ENCODE measurements at places on chromosomes 1 and 21.

- no peak for DNase-seq
These were observed 131.0 kb downstream of the TRIM33 start for GRCh38 chr1:114379987-114380386.

- DNase-seq, result no peak
These were observed 24.5 kb upstream of the SOAT1 start for GRCh38 chr1:179269071-179269470.

DNA sequence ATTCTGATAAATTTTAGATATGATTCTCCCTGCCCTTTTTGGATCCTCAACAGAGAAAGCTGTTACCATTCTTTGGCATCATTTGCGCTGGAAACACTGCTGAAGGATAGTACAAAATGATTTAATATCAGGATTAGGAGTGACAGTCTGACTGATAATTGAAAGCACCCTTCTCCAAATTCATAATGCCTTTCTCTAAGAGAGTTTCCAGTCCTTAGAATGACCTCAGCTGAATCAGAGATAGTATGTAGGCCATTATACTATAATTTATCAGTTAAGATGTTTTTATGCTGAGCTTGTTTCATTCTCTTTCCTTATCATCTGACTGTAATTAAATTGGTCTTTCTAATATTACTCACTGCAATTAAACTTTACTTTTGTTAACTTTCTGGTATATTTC is 166.7 kb downstream of the ZNF326 start:
- no peak for DNase-seq

DNA sequence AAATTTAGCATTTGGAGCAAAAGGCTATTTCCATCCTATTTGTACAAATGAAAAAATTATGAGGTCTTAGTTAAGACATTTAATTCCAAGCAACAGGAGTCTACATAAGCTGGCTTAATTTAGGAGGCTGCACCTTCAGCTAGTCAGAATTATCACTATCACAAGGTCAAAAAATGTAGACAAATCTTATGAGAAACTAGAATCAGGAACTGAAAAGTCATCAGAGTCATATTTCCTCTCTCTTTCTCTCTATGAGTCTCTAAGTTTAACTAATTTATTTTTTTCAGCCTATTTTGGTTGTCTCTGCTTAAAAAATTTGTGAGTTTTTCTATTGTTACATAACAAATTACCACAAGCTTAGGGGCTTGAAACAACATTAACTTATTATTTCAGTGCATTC is 807.1 kb upstream of the PRMT6 start:
- no peak for DNase-seq

- no peak for DNase-seq
These were observed 113.2 kb downstream of the TOMM20 start for GRCh38 chr1:235015291-235015985.

- no peak for DNase-seq
These were observed 57.8 kb upstream of the C1orf53 start for GRCh38 chr1:197844651-197845050.

GRCh38 chr1:82819234-82819633 is 1018.5 kb downstream of the ADGRL2 start:
- DNase-seq, result no peak

DNA sequence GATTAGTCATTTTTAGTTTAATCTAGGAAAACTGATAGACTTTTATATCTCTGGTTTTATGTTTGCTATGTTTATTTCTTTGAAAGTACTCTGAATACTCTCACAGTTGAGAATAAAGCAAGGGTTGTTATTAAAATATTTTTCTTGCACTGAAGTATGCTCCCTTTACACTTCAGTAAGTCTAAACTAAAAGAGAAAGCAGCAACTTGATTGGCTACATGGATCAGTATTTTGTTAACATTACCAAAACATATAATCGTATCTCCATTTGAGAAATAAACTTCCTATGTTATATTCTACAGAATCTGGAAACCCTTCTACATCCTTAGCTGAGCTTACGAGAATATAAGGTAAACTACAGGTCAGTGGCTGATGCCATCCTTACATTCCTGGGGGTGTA is 149.5 kb upstream of the HP1BP3 start:
- no peak for DNase-seq

GRCh38 chr1:161200421-161200991 is 1.7 kb upstream of the ADAMTS4 start:
- no peak for DNase-seq

DNA sequence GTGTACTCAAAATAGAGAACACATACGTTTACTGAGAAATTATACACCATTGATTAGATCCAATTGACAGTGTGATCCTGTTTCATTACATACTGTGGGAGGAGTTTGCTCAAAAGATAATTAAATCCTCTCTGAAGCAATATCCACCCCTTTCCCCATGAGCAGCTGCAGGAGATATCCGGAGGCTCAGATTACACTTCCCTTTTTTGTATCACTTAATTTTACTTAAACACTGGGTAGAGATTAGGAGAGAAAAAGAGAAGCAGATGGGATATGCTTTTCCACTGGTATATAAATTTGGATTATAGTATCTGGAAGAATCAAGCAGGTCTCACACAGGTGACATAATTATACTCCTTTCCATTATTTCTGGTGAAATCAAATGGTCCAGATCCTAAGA is 333.3 kb upstream of the ZRANB2 start:
- DNase-seq, result no peak

GRCh38 chr1:21586222-21586621 is 77.0 kb downstream of the ALPL start:
- DNase-seq, result no peak

DNA sequence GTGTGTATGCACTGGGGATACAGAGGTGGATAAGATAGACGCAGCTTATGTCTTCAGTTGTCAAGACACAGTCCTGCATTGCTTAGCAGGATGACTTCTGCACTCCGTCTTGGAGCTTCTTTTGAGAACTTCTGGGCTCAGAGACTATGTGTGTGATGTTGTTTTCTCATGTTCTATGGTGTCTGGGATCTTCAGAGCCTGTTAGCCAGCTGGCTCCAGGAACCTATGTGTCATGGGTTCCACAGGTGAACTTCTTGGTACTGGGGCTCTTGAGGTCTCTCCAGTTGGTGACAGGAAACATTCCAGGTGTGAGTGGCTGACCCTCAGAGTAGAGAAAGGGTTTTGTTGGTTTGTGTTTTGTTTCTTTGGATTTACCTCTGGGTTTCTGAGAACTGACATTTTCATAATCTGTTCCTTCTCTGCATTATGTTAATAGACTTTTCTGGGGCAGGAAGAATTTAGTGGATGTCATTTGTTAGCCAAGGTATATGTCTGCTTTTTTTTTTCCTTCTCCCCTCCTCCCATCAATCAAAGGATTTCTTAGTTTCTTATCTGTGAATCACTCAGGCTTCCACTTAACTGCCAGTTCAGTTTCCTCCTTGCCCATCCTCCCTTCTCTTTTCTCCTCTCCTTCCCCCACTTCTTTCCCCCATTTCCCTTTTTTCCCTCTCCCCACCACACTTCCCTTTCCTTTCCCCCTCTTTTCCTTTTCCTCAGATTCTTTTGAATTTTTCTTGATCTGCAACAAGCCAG is 18.1 kb downstream of the FGGY start:
- DNase-seq, result no peak

GRCh38 chr1:168801032-168801745 is 72.2 kb upstream of the DPT start:
- no peak for DNase-seq

DNA sequence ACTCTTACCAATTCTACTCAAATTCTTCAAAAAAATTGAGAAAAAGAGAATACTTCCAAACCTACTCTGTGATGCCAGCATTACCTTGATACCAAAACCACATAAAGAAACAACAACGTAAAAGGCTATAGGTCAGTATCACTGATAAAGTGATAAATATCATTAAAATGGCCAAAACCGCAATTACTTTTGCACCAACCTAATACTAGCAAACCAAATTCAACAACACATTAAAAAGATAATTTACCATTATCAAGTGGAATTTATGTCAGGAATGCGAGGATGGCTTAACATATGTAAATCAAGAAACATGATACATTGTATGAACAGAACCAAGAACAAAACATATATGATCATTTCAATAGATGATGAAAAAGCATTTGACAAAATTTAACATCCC is 7.0 kb downstream of the SPAG17 start:
- DNase-seq, result no peak

DNA sequence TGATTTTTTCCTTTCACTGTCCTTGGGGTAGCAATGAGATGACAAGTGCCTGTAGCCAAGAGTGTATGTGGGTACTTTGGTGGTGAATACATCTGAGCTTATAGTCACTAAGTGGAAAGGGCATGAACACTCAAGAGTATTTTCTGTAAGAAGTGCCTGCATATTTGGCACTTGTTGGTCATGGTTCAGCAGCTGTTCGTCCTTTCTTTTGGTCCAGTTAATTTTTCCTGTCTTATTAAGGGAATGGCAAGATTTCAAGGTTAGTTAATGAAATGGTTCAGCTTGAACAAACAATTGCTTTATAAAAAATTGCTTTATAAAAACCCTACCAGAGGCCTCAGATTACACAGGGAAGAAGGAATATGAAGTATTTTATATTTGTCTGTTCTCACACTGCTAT is 48.6 kb upstream of the GPR52 start:
- no peak for DNase-seq

- no peak for DNase-seq
These were observed 33.8 kb downstream of the USP48 start for GRCh38 chr1:21749109-21749508.

DNA sequence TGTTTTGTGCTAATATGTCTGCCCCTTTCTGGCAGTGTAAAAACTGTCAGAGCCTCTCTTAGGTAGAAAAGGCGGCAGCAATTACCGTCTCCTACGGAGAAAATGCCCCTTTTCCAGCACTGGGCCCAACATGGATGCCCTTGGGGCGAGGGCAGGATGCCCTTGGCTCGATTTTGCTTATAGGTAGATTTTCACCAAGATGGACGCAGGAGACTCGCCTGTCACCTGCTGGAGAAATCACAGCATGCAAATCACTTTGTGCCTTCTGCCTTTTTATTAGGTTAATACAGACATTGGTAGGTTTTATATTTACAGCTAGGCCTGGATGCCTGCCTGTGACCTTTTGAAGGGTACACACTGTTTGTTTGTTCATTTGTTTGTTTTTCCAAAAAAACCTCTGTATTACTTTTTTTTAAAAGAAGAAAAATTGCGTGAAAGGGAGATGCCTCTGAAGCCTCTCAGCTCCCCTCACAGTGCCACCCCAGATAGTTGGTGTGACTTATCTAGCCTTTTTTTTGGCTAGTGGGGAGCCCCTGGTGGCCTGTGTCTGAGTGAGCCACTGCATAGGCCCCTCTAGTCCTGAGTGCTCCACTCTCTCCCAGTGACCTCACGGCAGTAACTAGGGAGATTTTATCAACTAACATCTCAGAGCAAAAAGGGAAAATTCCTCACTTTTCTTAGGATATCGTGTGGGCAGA is 2.5 kb downstream of the ATP1B1 start:
- no peak for DNase-seq

DNA sequence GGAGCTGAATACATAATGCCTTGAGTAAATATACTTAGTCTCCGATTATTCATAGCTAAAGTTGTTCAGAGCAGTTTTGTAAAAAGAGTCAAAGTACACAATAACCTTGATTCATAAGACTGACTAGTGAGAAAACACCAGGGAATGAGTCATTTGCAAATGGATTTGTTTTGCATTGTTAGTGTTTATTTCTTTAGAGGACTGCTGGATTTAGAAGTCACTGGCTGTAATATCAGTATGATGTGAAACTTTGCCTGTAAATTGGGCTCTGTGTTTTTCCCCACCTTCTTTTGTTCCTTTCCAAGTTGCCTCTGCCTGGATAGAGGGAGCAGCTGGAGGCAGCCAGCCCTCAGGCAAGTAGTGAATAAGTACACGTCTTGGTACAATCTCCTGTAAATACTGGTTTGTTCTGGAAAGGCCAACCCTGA is 474.7 kb downstream of the NUF2 start:
- DNase-seq, result no peak

DNA sequence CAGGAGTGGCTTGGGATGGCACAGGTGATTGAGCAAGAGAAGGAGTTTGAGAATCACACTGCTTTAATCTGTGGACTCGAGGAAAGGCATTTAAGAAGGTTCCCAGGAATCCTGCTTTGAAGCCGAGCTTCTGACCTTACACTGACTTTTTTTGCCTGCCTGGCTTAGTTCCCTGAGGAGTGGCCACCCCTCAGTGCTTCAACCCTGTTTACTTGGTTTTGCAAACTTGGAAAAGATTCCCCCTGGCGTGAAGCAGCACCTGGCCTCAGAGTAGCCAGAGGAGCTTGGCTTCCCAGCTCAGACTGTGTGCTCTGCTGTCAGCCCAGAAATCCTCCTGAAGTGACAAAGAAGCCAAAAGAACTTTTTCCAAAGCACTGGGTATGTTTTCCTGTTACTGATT is 48.5 kb upstream of the LDLRAP1 start:
- DNase-seq, result no peak

- no peak for DNase-seq
These were observed 35.3 kb upstream of the NGF start for GRCh38 chr1:115373305-115373704.

- no peak for DNase-seq
These were observed 25.4 kb downstream of the GADD45A start for GRCh38 chr1:67710417-67710816.

GRCh38 chr1:208029381-208030287 is 118.7 kb upstream of the CD34 start:
- DNase-seq, result no peak

DNA sequence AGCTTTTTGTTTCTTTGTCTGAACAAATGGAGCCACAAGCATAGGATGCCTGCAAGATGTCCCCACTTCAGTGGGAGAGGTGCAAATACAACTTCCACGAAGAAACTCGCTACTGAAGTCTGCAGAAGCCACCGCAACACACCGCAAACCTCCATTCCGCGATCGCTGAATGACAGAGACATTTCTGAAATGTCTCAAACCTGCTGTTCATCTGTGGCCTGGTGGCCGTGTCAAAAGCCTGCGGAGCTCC is 1.0 kb downstream of the TP53BP2 start:
- DNase-seq, result peak; percentile 10

- peak; percentile 60 for DNase-seq
These were observed at the start of gene EVA1B for GRCh38 chr1:36323636-36324352. EVA1B (minus strand) TSS chr1:36323645; CDS start chr1:36323037, 608 bp downstream.

Measured in neural crest cell (in vitro differentiated cells).